NCI-H1092 treated with DMSO at 0.1 percent for 48 hours (cell line): ENCODE measurements at places on chromosomes 16 and 17.

DNA sequence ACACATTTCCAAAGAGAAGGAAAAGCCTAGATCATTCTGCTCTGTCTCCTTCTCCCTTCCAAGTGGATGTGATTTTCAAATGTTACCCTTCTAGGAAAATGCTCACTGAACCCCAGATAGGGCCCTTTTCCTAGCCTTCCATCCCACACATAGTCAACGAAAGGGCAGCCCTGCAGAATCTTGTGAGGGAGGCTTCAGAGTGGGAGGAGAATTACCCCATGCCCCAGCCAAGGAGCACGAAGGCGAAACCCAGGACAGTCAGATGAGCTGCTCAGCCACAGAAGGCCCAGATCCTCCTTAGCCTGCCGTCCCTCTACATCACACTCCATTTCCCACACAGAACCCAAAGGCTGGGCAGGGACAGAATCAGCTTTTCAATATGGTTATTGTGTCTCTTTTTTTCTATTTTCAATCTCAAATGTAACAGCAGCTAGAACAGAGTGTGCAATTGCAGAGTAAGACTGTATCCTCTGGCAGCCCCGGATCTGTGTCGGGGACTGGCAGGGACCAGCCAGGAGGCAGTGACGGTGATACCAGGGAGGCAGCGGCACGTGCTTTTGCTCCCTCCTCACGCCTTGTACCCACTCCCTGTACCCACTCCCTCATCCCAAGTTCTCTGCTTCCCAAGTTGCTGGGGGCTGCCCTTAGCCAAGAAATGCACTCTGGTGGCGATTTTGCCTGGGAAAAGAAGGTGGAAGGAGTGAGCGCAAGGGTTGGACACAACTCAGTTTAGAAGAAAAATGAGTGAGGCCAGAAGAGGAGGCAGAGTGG, 3.7 kb upstream of the SDK2 start:
- no peak for DNase-seq

GRCh38 chr17:41332239-41332638, 16.7 kb upstream of the KRTAP17-1 start:
- DNase-seq = no peak

DNA sequence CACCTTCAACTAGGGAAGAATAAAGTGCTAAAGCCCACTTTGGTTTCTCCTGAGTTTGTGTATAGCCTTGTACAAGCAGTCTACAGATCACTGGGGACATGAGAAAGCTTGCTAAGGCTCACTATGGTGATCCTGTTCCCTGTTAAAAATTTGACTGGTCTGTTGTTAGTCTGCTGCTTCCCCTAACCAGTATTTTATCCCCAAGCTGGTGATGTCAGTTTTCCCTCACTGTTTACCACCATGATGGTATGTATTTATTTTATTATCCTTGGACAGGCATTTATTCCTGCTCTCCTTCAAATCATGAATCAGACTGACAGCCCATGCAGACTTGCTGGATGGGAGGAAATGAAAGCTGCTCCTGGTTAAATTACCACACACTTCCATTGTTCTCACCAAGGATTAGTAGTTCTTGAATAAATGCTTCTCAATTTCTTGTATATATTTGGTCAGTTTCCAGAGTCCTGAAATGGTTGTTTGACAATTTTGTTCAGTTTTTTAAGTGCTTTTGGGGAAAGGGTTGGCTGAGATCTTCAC, 99.6 kb downstream of the CA4 start:
- DNase-seq = no peak

DNA sequence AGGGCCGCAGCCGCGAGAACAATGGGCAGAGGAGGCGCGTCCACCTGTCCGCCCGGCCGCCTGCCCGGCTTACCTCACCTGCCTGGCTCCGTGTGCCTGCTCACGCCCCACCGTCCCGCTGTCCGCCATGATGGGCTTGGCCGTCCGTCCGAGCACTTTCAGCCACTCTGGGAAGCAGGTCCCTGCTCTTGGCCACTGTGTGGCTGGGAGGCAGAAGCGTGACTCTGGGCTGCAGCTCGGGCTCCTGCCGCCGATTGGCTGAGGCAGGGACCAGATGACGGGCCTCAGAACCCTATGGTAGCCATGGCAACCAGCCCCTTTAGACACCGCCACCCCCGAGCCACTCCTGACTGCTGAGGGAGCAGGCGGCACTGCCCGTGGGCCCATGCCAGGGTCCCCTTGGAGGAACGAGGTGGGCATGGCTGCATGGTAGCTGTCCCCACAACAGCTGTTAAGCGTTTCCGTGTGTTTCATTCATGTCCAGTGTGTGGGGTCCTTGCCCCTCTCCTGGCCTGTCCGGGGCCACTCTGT, 8.9 kb upstream of the AXIN1 start:
- DNase-seq = no peak

DNA sequence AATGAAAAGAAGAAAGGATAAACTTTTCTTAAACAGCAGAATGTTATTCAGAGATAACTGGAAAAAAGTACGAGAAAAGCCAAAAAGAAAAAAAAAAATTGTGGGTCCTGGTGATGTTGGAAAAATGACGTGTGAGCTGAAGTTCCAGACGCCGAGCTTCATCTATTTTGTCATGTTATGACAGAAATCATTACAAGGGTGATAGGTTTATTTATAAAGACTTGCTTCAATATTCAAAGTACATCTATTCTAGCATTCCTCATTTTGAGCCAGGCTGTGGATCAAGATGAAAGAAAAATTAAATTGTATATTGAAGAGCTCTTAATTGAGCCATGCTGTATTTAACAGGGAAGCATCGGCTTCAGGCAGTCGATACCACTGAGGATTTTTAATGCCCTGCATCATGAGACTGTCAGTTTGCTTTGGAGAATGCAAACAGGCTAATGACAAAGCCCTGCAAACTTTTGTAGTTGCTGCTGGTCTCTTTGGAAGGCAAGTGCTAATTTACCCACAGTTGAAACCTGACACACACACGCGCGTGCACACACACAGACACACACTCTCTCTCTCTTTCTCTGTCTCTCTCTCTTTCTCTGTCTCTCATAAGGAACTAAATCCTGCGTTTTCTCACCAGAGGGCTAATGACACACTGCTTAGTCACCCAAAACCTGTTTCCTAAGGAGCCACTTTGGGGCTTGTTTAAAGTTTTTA, 110.7 kb downstream of the WWOX start:
- peak; percentile 13 for DNase-seq

DNA sequence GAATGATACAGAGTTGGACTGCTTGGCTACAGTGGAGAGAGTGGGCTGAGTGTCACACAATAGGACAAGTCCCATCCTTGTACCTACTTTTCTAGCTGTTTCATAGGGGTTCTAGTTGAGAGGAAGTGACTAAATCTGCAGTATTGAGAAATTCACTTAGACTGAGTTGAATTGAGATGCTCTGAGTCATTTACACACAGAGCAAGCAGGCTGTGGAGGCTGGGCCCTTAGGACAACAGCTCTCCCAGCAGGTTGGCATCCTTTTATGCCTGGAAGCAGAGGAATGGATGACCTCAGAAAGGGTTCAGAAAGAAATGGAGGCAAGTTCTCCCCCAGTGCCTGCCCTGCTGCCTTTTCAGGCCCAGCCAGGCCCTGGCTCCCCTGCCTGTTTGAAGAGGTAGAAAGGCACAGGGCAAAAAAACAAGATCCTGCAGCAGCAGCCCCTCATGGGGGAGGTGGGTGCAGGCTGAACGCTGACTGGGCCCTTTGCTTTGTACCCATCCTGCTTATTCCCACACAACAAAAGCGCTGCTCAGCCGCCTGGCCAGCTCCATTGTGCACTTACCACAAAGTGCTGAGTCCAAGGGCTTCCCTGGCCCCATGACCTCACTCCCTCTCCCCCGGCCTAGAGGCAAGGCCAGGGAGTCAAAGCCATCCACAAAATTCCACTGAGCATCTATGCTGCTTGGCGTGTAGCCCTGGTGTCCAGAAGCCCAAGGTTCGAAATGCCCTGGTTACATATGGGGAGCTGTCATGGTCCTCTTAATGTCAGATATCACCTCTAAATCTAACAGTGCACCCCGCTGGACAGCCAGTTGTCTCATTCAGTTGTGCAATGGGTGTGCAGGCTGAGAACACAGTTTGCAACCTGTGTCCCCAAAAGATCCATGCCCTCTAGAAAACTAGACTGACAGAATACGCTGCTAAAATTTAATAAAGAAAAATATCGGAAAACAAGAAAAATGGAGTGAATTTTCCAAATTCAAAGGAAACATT, 5.4 kb upstream of the CRYBA1 start:
- no peak for DNase-seq

DNA sequence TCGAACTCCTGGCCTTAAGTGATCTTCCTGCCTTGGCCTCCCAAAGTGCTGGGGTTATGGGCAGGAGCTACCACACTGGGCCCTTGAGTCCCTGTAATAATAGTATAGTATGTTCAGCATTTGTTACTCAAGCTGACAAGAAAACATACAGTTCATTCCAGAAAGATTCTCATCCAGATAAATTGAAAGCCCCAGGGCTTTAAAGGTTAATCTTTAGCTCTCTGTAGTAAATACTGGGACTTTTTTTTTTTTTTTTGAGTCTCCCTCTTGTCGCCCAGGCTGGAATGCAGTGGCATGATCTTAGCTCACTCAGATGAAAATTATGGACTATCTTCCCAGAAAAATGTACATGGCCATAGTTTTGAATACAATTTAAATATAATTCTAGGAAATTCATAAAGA, 11.0 kb downstream of the BRCA1 start:
- DNase-seq = no peak

DNA sequence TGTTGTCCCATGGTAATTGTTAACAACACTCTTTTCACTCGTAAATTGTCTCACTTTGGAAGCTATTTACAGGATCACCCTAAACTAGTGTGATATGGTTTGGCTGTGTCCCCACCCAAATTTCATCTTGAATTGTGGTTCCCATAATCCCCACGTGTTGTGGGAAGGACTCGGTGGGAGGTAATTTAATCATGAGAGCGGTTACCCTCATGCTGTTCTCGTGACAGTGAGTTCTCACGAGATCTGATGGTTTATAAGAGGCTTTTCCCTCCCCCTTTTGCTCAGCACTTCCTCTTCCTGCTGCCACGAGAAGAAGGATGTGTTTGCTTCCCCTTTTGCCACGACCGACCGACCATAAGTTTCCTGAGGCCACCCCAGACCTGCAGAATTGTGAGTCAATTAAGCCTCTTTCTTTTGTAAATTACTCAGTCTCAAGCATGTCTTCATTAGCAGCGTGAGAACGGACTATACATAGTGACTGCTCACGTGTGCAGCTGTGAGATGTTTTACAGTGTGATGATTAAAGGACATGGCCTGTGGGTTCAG, 34.4 kb downstream of the DNAH3 start:
- DNase-seq = no peak

DNA sequence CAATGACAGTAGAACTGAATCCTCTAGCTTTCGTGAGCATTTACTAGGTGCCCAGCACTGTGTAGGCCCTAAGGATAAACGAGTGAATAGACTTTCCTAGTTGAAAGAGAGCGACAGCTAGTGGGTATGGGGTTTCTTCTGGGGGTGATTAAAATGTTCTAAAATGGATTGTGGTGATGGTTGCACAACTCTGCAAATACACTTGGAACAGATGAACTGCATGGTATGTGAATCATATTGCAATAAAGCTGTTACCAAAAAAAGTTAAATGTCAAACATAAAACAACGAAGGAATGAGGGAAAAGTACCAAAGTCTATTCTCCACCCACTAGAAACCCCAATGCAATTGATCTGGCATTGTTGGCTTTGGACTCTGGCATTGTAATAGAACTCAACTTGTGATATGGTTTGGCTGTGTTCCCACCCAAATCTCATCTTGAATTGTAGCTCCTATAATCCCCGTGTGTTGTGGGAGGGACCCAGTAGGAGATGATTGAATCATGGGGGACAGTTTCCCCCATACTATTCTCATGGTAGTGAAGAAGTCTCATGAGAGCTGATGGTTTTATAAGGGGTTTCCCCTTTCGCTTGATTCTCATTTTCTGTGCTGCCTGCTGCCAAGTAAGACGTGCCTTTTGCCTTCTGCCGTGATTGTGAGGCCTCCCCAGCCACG, 70.5 kb downstream of the MARF1 start:
- no peak for DNase-seq

DNA sequence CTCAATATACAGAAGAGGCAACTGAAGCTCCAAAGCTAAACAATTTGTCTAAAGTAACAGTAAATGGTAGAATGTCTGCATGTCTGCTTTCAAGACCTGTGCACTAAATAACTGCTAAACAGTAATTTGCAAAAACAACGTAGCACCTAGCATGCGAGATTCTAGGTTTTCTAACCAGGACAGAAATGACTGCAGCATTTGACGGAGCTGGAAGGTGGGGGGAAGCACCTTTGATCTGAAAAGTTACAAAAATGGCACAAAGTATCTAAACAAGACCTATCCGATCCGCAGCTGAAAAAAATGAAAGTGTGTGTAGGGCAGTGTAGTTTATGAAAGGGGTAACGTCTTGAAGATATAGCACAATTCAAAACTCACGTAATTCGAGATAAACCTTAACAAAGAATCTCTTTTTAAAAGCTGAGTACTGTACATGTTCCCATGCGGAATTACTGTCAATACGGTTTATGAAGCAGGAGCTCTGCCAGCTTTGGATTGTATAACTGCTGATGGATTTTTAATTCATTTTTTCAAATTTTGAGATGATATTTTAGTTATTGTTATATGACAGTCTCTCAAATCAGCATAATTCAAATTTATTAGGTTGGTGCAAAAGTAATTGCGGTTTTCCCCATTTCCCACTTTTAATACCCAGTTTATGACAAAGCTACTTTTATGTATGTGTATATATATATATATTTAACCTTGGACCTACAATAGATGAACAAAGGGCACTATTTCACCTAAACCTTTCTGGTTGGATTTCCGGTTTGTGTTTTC, 1.2 kb upstream of the WIPI1 start:
- DNase-seq = no peak

- no peak for DNase-seq
Measured at GRCh38 chr16:35198223-35199199, 1739.1 kb downstream of the TP53TG3F start.

DNA sequence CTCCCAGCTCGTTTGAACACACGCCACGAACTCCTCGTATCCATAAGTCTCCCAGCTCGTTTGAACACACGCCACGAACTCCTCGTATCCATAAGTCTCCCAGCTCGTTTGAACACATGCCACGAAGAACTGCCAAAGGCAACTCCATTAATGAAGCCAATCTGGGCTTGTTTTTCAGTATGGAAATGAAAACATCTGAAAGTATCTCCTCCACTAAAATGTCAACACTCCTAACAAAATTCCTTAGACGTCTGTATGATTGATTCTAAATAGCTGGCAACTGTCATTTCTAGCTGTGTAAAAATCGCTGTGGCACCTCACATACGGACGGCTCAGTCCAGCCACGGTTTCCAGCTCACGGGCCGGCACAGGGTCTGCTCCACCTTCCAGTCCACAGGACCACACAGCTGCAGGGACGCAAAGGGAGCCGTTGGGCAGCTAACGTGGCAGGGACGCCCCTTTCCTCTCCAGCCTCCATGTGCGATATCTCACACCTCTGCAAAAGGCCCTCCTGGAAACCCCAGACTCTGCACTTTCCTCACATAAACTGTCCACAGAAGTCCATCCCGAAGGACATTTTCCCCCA, 67.1 kb upstream of the METRNL start:
- no peak for DNase-seq
